ENCODE measurements at places on chromosomes 2 and 18.

GRCh38 chr2:148721991-148722777 is 77.6 kb downstream of the EPC2 start:
- DNase-seq: no peak

DNA sequence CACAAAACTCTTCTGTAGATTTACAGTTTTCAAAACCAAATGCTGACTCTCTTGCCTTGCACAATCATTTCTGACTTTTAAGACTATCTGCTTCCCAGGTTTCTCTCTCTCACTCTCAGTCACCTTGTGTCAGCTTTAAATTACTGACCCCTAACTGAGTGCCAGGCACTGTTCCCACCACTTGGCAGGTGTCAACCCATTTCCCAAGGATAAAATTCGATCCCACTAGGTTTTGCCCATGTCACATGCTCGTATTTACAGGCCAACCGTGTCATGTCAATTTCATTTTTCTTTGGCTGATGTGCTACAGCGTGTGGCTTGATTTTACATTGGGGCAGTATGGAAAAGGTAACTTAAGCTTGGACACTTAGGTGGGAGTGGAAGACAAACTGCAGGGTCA is 26.1 kb upstream of the LMAN1 start:
- DNase-seq: no peak

- peak; percentile 21 for DNase-seq
These were observed 107.4 kb downstream of the CPO start for GRCh38 chr2:207046724-207047123.

- DNase-seq: no peak
These were observed 592.1 kb upstream of the CDH2 start for GRCh38 chr18:28768791-28769768.

DNA sequence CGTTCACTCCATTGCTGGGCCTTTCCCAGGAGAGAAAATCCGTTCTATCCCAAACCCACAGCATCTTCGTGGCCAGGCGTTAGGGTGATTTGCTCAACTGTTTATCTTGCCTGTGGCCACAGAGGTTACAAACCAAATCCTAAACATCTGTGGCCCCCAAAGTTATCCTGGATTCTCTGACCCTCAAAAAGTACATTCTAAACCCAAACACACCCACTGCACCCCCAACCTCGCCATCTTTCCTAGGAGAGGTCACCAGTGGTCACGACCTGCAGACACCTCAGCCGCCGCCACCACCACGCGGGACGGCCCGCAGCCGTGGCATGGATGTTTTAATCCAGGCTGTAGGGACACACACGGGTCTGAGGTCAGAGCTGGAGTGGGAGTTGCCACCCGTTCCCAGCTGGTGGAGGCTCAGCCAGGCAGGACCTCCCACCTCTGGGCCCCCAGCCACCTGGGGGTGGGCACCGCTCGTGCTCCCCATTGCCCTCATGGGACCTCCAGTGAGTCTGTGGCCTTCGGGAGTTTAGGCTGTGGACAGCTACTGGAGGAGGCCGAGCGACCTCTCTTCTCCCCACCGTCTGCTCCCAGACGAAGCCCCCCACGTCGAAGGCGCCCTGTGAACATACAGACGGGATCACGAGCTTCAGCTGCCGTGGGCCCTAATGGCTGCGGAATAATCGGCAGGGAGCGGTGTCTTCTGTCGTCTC is 72.0 kb downstream of the KCNG2 start:
- DNase-seq: no peak

GRCh38 chr18:59748628-59749360 is 51.6 kb upstream of the CCBE1 start:
- DNase-seq: no peak

GRCh38 chr2:73984203-73984921 is at the start of gene TET3:
TET3 (plus strand) TSS chr2:73984910; CDS start chr2:73986404, 1,494 bp downstream.
- DNase-seq: peak; percentile 72

DNA sequence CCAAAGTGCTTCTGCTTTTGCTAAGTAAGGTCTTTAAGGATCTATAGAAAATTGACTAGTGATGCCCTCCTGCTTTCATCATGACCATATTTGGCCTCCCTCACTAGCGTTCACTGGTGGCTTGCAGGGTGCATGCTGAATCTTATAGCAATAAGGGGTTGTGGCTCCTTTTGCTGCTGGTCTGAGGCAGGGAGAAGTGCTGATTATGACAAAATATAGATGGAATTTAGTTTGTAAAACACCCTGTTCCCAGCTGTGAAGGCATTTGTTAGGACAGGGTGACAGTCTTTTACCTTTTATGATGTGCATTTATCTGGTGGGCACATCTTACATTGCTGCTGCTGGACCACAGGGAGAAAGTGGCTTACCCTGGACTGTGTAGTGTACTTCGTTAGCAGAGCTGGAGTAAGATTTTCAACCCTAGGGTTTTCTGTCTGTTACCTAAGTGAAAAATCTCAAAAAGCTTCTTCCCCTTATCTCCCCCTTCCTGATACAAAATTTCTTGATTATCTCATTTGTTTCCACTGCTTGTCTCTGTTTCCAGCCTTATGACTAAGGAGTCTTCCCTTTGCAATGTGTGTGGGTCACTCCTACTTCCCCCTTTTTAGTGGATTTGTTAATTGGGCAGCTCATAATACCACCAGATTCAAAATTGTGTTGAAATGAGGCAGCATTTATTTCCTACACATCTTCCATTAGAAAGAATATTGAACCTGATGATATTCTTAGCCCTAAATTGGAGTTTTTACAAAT is 21.2 kb upstream of the RPL37A start:
- no peak for DNase-seq

GRCh38 chr2:42072349-42073118 is 24.7 kb downstream of the PKDCC start:
- no peak for DNase-seq

DNA sequence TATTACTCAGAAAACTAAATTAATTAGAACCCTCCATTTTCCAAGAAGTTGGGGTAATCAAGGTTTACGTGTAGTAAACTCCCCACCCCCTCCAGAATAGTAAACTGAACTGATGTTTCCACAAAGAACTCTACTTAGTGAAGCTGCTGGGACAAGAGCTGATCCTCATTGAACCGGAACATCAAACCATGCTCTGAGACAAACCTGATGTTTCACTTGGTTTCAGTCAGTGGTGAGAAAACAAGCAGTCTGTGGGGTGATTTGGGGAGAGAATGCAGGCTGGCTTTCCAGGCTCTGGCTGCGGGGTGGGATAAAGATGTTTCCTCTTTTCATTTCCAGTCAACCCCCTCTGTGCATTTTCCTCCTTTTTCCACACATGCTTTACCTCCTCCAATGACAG is 38.2 kb downstream of the CELF4 start:
- no peak for DNase-seq
